Stimulated activated CD4-positive, alpha-beta T cell treated with anti-CD3 and anti-CD28 coated beads, Interleukin-12 subunit alpha, Interleukin-12 subunit beta, amount 100 ng/mL, for 4 hours (primary cell): ENCODE measurements at places on chromosomes 6 and 20.

DNA sequence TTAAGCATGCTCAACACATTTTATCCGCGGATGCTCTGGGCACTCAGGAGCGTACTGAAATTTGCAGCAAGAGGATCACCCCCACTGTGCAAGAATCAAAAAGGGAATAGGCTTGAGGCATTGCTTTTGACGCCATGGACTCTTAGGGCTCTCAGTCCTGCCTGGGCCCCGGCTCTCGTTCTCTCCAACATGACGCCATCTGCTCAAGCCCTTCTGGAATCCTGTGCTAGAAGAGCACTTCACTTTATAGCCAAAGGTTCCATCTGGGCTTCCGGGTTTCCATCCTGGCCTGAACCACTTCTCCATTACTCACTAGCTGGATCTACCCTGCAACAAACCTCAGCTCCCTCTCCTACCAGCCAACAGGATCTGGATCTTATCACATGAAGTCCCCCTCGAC is 105.3 kb downstream of the FOXF2 start:
- DNase-seq: no peak

- DNase-seq: no peak
These were observed 273.7 kb downstream of the PTPRK start for GRCh38 chr6:128246472-128247260.

DNA sequence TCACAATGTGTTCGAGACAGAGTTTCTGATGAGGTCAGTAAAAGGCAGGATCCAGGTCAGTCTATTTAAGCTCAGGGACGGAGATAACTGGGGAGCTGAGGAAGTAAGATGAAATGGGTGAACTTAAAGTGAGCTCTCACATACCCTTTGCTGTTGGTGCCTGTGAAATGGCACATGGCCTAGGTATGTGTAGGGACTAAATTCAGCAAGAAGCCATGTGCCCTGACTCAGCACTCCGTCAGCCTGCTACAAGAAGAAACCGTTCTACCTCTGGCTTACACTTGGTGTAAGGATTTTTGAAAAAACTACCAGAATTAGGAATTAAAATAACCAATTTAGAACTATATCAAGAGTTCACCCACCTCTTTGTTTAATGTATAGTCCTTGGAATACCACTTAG is 41.1 kb upstream of the TRDN start:
- no peak for DNase-seq

GRCh38 chr6:106003268-106003987 is 82.7 kb upstream of the PRDM1 start:
- DNase-seq: no peak

DNA sequence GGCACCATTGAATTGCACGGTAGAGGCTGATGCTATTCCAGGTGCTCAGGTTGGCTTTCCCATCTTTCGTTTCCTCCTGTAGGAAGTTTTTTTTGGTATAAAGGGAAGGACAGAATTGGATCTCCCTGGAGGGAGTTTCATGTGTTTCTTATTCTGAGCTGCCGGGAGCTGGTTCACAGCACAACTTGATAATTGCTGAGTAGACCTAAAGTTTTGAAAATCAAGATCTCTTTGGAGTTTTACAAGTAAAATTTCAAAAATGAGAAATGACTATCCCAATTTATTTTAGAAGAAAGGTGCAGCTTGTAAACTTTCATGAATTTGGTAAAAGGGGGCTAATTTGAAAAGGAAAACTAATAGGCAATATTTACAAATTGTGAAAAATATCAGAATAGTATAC is 125.2 kb upstream of the ESR1 start:
- DNase-seq: no peak

DNA sequence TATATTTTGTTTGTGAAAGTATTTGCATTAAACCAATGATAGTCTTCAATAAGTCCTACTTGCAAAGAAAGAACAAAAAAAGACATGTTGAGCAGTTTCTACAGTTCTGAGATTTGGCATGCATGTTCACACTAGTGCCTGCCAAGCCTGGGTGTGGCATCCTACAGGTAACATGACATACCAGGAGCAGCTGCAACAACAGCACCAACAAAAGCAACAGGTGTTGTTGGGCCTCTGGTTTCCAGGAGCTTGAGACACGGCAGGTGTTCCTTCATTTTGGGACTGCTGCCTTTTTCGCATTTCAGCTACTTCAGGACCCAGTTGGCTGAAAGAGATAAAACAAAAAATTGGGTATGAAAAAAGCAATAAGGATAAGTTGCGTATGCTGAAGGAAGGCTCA is 41.2 kb upstream of the MTRF1L start:
- DNase-seq: no peak

GRCh38 chr20:20608041-20608440 is 104.4 kb downstream of the RALGAPA2 start:
- no peak for DNase-seq

DNA sequence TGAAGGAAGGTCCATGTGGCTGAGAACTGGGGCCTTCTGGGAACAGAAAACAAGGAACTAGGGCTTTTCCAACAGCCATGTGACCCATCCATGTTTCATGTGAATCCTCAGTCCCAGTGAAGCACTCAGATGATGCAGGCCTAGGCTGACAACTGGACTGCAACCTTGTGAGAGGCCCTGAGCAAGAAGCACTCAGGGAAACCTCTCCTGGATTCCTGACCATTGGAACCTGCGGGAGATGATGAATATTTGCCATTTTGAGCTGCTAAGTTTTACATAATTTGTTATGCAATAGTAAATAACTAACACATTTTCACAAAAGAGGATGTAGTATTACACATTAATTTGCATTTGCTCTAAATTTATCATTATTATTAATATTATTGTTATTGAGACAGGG is 38.4 kb upstream of the HLA-G start:
- no peak for DNase-seq

DNA sequence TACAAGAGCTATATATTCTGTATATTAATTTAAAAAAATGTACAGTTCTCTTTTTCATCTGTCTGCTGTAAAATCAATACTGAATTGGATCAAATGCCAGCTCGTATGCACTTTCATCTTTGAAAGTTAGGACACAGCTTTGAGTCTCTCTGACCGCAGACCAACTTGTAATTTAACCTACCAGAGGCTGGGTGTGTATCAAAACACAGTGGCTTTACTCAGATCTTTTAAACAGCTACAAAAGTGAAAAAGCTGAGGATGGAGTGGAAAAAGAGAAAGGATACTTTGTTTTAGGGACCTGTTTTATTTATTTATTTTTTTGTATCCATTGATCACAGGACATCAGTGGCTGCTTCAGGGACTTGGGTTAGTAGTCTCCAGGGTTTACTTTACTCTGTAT is 44.1 kb downstream of the KIAA0408 start:
- no peak for DNase-seq

GRCh38 chr6:35919827-35920751 is 809 bp downstream of the SRPK1 start:
- peak; percentile 47 for DNase-seq

DNA sequence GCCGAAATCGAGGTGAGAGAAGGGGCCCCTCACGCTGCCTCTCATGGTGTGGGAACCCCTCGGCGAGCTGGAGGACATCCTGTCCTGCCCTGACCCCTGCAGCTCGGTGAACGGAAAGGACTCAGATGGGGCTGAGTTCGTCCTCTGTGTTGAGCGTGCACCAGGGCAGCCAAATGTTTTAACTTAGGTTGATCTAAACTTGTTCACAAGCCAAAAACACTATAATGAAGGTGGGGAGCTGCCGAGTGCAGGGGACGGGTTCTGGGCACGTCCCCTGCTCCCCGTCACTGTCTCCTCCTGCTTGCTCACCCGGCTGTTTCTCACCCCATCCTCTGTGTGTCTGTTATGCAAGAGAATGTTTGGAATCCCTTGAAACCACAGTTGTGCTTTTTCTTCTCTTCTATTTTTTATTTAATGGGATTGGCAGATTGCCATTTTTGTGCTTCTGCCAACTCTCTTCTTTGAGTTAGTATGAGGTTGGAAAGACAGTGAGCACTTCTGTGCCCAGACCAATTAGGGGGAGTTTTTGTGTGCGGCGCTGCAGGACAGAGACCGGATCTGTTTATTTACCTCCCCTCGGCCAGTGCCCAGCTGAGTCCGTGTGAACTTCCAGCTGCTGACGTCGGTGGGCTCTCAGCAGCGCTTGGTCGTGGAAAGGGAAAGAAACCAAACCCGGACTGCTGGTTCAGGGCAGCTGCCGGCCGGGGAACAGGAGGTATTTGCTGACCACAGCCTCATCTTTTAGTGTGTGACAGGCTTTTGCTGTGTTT is 158.1 kb downstream of the DTNBP1 start:
- DNase-seq: no peak

DNA sequence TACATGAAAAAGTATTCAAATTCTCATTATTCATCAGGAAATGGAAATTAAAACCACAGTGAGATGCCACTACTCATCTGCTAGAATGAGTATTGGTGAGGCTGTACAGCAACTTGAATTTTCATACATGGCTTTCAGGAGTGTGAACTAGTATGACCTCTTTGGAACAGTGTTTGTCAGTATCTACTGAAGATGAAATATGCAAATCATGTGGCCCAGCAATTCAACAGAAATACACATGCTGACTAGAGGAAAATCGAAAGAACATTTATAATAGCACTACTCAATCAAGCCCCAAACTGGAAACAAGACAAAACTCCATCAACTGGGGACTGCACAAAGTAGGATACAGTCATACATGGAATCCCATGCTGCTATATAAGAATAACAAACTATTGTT is 102.2 kb downstream of the DCDC2 start:
- DNase-seq: no peak

GRCh38 chr6:162683135-162683534 is 44.4 kb downstream of the PRKN start:
- no peak for DNase-seq

- DNase-seq: peak; percentile 19
These were observed 53.2 kb upstream of the ARG1 start for GRCh38 chr6:131519670-131520436.

- DNase-seq: no peak
These were observed 54.5 kb downstream of the IPCEF1 start for GRCh38 chr6:154301839-154302752.

- no peak for DNase-seq
These were observed 11.3 kb upstream of the PKHD1 start for GRCh38 chr6:52098721-52099120.

DNA sequence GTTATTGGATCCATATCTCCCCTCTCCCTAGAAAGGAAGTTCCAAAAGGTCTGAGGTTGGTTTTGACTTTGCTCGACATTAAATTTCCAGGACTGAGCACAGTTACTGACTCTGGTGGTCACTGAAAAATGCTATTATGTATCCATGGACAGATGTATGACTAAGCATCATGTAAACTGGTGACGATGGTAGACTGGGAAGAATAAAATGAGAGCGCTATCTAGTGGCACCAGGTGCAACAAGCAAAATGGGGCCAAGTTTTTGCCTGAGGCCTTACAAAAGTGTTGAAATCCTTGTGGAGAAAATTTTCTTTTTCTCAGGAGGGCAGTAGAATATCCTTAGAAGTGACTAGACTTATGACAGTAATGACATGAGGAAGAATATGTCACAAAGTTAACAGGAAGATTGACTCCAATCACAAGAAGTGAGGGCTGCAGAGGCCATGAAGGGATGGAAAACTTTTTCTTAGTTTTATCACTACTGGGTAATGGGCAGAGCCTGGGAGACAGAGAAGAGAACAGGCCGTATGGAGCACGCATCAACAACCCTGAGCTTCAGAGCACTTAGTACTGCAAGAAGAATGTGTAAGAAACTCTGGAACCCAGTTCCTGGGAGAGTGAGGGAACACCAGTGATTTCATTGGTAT is 88.9 kb upstream of the ELOVL5 start:
- DNase-seq: no peak

DNA sequence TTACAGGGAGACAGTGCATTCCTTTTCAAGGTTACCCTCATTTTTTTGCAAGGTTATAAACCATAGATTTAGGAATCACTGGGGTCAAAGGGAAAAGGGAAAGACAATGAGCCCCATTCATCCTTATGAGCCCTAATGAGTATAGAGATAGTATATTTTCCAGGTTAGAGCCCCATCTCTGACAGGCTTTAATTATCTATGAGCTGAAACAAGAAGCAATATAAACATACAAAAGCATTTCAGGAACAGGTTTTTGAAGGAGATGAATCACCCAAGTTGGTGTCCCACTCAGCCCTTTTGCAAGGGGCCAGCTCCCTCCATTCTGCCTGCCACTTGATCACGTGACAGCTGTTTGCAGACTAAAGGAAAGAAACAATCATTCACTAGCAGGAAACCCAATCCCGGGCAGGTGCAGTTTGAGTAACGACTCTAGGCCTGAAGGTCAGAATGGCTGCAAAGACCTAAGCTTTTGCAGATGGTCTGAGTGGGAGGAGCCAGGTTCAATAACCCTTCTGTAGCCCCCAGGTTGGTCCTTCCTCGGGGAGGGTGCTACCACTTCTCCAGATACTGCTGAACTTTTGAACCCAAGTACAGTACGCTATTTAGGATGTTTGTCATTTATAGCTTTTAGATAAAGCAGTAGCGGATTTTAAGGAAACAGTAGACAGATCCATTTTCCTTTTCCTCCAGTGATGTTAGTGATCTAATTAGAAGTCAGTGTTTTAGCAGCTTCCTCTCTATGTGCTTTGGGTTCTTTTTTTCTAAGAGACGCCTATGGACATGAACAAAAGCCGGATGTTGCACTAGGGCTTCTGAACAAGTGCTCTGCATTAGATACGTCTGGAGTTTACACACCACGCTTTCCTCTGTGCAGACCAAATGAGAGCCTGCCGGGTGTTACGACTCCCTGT is 253.2 kb downstream of the SOX4 start:
- DNase-seq: no peak

GRCh38 chr20:50126662-50127061 is 13.7 kb upstream of the UBE2V1 start:
- DNase-seq: no peak

DNA sequence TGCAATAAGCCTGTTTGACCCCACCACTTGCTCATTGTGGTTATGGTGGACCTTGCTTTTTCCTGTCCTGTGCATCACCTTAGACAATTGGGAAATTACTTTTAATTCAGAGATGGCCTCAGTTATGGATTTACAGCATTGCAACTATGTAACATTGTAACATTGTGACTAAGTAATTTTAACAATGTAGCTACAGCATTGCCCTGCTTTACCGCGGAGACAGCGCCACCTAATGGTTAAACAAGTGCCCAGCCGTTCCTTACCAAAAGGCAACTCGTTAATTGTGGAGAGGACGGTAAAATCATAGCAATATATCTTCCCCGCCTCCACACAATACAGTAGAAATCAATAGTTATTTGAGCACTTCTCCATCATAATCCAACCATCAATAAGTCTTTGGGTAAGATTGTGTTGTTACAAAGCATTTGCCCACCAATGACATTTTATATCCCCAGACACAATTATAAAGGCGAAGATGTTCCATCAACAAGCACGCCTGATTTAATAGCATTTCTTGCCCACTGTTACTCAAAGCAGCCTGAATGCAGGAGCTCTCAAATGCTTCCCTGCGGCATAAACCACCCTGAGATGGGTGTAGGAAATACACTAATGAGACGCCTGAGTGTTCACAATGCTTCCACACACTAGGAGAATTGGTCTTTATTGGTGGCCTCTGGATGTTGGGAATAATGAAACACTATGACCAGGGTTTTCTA is 93.7 kb downstream of the PROKR2 start:
- peak; percentile 40 for DNase-seq

DNA sequence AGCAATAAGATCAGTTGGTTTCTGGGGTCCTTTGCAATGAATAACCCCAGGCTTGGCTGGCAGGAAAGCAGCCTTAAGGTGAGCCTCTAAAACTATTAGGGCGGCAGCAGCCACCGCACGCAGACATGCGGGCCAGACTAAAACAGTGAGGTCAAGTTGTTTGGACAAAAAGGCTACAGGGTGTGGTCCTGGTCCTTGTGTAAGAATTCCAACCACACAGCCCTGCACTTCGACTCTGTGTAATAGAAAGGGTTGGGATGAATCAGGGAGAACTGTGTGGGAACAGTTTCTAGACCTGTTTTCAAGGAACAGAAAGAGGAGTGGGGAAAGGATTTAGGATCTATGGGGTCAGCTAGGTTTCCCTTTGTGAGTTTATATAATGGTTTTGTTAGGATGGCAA is 237.6 kb downstream of the SMOC2 start:
- no peak for DNase-seq
